ENCODE measurements at places on chromosomes 11 and 22.

GRCh38 chr11:20045098-20045688 lies 115.1 kb downstream of the DBX1 start:
- no peak for DNase-seq

DNA sequence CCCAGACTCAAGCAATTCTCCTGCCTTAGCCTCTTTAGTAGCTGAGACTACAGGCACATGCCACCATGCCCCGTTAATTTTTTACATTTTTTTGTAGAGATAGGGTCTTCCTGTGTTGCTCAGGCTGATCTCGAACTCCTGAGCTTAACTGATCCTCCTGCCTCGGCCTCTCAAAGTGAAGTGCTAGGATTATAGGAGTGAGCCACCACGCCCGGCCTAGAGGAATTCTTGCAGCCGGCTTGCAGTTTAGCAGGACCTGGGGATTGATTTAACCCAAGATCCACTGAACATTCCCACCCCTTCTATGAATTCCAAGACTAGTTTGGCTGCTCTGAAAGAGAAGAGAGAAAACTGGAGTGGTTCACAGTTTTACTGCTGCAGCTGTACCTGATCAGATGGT lies 63.3 kb upstream of the TNRC6B start:
- no peak for DNase-seq

DNA sequence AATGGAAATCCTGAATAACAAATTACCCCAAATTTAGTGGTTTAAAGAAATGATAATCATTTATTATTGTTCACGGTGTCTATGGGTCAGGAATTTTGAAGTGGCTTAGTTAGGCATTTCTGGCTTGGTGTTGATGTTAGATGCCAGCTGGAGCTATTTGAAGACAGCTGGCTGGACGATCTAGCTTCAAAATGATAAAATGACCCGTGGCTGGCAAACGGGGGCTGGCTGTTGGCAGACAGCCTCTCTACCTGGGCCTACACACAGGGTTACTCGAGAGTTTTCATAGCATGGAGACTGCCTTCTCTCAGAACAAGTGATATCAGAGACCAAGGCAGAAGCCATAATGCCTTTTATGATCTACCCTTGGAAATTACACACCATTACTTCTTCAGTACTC lies 285.2 kb downstream of the METTL15 start:
- DNase-seq = no peak

GRCh38 chr11:27116684-27117083 lies 76.1 kb downstream of the BBOX1 start:
- no peak for DNase-seq

DNA sequence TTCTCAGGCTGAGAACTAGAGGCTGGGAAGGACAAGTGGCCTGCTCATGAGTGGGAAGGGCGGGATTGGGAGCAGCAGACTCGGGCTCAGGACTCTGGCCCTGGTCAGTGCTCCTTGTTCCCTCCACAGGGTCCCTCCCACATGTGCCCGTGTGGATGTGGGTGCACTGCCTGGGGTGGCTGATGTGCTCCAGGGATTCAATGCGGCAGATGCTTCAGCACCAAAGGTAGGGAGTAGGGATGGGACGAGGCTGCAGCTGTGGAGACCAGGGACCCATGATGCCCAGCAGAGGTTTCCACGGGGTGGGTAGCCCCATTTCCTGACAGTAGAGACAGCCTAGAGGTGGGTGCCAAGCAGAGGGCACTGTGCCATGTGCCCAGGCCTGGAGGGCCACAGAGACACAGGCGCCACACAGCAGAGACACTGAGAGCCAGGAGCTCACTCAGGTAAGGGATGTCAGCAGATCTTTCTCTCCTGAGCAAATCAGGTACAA lies 89.5 kb downstream of the GGTLC2 start:
- no peak for DNase-seq

DNA sequence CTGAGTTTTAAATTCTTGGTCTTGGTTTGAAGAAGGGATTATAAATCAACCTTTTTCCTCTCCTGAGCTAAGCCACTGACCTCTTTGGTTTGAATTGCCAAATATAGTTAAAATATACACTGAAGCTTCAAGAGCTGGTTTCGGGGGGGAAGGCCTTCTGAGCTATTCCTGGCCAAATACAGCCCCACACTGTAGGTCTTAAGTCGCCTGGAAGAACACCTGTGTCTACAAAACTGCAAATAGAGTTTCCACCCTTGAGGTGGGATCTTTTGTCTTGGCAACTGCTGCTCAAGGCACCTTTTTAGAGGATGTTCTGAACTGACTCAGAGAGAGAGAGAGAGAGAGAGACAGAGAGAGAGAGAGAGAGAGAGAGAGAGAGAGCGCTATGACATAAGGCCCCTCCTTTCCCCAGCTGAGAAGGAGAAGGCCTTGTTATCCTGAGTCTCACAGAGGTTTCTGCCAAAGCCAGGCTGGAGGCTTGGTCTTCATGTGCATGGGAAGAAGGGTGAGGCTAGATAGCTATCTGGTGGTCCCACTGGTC lies 5.5 kb downstream of the ADM start:
- no peak for DNase-seq

- DNase-seq = no peak
Observed at GRCh38 chr11:11016943-11017342, 159.1 kb upstream of the ZBED5 start.

GRCh38 chr22:47750086-47750485 lies 987.6 kb downstream of the TBC1D22A start:
- DNase-seq = no peak

GRCh38 chr22:17775781-17776465 lies 1.7 kb upstream of the BID start:
- DNase-seq = no peak

- DNase-seq = peak; percentile 28
Observed at GRCh38 chr11:60370811-60371298, 7.5 kb upstream of the MS4A7 start.

- no peak for DNase-seq
Observed at GRCh38 chr22:41917375-41917902, 2.6 kb upstream of the SHISA8 start.

DNA sequence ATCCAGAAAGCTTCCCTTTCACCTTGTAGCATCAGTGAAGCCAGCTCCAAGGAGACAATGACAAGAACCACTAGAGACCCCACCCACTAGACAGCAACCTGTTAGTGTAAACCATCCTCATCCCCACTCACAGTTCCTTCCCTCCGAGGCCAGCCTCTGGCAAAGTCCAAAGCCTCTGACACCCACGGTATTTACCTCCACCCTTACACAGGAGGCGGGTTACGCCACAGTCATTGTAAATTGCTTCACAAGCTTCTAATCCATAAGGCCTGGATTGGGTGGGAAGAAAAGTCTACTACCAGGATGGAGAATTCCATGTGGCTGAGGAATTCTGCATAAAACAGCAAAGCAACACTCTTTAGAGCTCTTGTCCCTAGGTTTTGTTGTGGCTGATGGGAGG lies 287.4 kb downstream of the BUD13 start:
- no peak for DNase-seq

Data from NCI-H1930 (cell line).